ENCODE measurements at places on chromosomes 4 and X.
A peak's percentile ranks its signal among the peaks of the same experiment; 100 is the strongest.

DNA sequence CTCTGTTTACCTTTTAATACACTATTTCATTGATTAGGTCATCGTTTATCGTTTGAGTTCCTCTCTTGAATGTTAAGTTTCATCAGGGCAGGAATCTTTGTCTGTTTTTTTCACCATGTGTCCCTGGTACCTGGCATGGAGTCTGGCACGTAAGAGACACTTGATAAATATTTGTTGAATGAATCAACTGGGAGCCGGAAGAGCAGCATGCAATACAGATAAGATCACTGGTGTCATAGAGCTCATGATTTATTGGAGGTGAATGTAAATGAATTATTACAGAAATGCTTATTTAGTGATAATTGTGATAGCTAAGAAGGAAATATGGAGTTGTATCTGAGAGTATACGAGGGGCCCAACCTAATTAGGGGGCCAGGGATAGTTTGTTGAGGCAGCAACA lies 62.8 kb downstream of the UCHL1 start:
- no peak for DNase-seq

DNA sequence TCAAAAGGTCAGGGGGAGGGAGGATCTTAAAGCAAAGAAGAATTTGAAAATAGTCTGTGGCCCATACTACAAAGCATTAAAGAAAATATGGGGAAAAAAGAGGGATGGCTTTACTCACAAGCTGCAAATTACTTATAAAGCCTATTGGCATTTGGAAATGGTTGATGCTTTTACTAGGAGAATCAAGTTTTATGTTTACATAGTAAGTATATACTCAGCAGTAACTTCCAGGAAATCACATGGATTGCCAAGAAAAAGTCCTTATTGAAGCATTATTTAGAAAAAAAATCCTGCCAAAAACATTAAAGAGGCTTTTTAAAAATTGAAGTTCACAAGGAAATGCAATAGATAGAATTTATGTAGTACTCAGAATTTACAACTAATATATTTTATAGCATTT lies 8.4 kb upstream of the SH3RF1 start:
- DNase-seq: no peak

- DNase-seq: no peak
Measured at GRCh38 chrX:69503228-69503781, 821 bp upstream of the NALF2 start.

DNA sequence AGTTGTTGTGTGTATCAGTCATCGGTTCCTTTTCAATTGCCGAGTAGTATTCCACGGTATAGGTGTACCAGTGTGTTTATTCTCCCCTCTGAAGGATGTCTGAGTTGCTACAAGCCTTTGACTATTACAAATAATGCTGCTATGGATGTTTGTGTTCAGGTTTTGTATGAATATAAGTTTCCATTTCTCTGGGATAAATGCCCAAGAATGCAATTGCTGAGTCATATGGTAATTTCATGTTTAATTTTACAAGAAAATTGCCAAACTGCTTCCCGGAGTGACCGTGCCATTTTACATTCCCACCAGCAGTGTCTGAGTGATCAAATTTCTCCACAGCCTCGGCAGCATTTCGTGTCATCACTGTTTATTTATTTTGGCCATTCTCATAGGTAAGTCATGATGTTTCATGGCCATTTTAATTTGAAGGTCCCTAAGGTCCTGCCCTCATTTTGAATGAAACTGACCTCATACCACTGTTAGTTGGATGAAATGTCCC lies 73.9 kb downstream of the IRF2 start:
- DNase-seq: no peak

GRCh38 chr4:38266616-38267015 lies 306.4 kb downstream of the PTTG2 start:
- peak; percentile 15 for DNase-seq

GRCh38 chrX:68196939-68197791 lies 236.1 kb downstream of the OPHN1 start:
- DNase-seq: peak; percentile 27

GRCh38 chr4:8891646-8892555 lies 20.3 kb upstream of the HMX1 start:
- no peak for DNase-seq

- DNase-seq: no peak
Measured at GRCh38 chr4:164224871-164225270, 529.1 kb upstream of the SMIM31 start.

- DNase-seq: no peak
Measured at GRCh38 chr4:132530861-132531260, 618.2 kb upstream of the PCDH10 start.

DNA sequence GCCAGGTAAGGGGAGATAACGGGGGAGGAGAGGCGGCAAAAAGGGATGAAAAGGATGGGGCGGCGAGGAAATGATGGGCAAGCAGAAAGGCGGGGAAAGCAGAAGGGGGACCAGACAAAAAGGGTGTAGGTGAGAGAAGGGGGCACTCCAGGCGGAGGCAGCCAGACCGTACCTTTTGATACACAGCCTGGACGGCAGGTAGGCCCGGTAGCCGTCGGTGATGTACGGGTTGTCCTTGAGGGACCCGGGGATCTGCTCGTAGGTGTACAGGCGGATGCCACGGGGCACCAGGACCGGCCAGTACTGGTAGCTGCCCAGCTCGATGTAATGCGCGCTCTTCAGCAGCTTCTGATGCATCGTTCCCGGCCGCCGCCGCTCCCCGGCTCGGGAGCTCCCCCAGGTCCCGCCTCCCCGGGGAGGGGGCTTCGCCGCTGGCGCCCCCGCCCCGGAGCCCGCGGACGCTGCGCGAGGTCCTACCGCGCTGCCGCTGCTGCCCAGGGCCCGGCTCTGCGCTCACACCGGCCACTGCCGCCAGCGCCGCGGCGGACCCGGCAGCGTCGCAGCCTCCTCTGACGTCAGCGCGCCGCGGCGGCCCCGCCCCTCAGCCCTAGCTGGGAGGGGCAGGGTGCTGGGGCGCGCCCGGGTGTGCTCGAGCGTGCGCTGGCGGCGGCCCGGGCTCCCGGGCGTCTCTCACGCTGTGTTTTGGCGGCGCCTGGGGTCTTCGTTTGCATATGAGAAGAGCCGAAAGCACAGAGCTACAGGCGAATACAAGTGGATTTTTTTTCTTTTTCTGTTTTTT lies at the start of gene PAQR3:
Gene PAQR3, minus strand, starts transcription at position 571 of the 799 bp plus-strand sequence. Its CDS starts 214 bp downstream, at position 357.
- DNase-seq: peak; percentile 90

DNA sequence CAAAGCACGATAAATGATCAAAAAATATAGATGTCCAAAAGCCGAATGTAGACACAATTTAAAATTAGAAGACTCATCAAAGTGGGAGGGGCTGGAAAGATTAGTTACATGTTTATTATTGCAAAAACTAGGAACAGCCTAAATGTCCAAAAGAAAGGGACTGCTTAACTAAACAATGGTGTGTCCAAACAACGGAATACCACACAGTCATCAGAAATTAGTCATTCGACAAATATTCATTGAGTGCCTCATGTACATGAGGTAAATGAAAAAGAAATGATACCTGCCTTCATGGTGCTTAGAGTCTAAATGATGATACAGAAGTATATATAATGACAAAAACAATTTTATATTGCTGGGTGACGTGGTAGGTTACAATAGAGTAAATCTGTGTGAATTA lies 139.7 kb downstream of the MAML3 start:
- no peak for DNase-seq

GRCh38 chr4:67751260-67751659 lies 2.9 kb downstream of the GNRHR start:
- no peak for DNase-seq

GRCh38 chrX:32933548-32933947 lies 277.8 kb downstream of the DMD start:
- DNase-seq: no peak

DNA sequence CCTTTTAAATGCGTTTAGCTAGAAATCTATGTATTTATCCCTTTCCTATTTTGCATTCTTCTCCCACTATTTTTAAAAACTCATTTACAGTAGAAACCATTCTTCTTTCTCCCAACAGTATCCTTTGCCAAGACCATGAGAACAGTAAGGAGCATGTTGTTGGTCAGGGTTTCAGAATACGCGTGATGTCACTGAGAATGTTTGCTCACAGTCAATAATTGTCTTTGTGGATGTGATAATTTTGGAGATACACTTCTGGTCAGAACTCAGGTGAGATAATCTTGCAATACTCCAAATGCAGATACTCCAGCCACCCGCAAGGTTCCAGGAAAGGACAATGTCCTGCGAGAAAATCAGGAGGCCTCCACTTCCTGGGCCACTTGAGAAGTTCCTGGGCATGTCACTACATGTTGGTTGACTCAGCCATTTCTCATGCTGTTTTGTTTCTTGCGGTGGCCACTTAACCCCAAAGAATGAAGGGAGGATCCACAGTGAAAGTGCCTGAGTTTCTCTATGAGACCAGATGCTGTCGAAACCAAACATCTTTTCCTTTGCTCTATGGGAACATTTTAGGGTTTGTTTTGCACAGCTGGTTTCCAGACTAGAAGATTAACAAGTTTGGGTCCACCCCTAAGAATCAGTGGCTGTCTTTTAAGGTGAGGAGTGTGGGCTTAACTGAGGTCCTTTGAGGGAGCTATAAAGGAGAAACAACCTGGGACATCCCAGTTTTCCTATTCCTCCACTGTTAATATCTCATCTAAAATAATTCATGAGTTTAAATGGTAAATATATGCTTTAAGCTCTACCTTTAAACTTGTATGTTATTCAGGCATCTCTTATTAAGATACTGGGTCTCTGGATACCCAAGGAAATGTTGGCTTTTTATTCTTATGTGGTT lies 116.0 kb downstream of the SOWAHB start:
- DNase-seq: no peak

GRCh38 chr4:25890571-25891485 lies 23.2 kb upstream of the SMIM20 start:
- no peak for DNase-seq

DNA sequence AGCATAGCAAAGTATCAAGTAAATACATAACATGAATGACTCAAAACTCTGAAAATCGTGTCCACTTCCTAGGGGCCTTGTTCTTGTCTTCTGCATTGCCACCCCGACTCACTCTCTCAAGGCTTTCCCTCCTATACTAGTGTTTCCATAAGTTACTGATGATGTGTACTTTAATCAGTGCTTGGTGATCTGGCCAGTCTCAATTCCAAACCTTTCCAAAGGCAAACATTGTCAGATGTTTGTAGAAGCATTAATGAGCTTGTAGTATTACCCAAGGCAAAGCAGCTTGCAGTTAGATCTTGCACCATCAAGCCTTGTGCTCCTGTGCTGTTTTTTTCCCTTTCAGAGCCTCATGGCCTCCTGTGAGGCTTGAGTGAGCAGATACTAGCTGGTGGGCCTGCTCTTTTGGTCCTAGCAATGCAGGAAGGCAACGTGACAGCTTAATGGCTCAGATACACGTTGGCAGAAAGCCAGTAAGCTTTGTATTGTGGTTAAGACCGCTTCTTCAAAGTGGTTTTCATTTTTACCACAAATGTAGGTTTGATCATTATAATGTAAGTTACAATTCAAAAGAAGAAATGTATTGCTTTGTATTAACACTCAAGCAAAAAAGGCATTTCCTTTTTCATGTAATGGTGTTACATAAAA lies 51.8 kb downstream of the RBPJ start:
- DNase-seq: peak; percentile 73

- DNase-seq: no peak
Measured at GRCh38 chr4:123299212-123299691, 97.3 kb upstream of the SPRY1 start.

GRCh38 chr4:38306482-38307071 lies 346.4 kb downstream of the PTTG2 start:
- DNase-seq: no peak

GRCh38 chr4:151167561-151167960 lies 68.1 kb downstream of the RPS3A start:
- no peak for DNase-seq

DNA sequence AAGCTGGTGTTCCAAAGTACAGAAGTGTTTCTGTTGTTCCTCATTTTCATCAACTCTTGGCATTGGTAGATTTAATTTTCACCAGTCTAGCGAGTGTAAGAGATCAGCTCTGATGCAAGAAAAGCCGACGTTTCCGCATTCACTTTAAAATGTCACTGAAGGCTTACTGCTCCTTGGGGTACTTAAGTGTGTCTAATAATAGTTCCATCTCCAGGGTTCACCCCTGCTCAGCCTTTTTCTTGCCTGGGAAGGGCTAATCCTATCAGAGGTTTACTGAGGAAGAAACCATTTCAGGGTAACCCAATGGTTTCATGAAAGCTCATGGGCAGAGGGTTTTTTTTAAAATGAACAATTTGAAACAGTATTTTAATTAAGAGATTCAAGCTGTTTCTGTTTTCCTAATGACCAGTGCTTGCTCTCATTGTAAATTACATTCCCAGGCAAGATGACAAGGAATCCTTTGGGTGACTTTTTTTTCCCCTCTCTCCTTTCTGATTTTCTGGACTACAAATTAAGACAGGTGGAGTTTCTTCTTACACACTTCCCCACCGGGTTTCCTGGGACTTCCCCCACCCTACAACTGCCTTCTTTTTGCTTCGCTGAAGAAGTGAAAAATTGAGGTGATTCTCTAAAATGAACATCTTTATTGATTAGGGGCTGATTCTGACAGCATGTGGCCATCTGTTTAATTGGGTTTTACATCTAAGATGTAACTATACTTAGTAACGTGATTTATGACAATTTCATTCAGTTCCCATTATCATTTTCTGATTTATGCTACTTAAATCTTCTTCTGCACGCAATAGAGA lies 78.7 kb upstream of the CBLL2 start:
- no peak for DNase-seq

GRCh38 chr4:2805712-2806389 lies 13.0 kb downstream of the SH3BP2 start:
- no peak for DNase-seq

DNA sequence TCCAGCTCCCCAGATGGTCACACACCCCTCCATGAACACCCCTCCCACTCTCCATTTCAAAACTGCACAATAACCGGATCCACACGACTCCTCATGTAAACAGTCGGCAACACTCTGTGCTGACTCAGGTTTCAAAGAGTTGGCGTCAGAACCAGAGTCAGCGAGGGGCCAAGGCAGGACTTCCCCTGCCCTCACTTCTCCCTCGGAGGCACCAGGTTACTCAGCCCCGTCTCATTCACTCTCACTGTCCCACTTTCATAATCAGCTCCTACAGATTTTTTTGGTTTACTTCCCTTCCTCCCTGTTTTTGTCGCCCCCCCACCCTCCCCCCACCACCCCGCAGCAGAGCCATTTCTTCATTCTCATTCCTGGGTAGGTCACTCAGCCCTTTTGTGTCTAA lies 2.7 kb upstream of the TIMP1 start:
- peak; percentile 87 for DNase-seq

GRCh38 chrX:15812192-15812938 lies 22.1 kb downstream of the ZRSR2 start:
- DNase-seq: peak; percentile 73

GRCh38 chr4:72473434-72473900 lies 95.6 kb downstream of the ADAMTS3 start:
- no peak for DNase-seq

- no peak for DNase-seq
Measured at GRCh38 chrX:96693407-96693806, 8.8 kb downstream of the DIAPH2 start.

- DNase-seq: no peak
Measured at GRCh38 chrX:100409610-100410590, at the start of gene PCDH19. PCDH19 (minus strand) TSS chrX:100410273; CDS start chrX:100408597, 1,676 bp downstream.

GRCh38 chr4:15436513-15436912 lies 8.7 kb downstream of the C1QTNF7 start:
- no peak for DNase-seq
